Keratinocyte (primary cell): ENCODE measurements at places on chromosomes 1 and 21. TPM values are rescaled to one million over a fixed set of nuclear protein-coding genes. Genes with fewer than 3 reads are reported as not detected.

The AKNAD1 gene
- polyA plus RNA-seq, result 4.6 to 6.9 TPM (median 5.1 TPM) in 3 replicates

The KAZN gene
- polyA plus RNA-seq, result 4.2 to 5.9 TPM (median 5.8 TPM) in 3 replicates

The TDRD5 gene
- 0.04 TPM in 1 of 3 replicates, not detected in the others for polyA plus RNA-seq

The NFASC gene
- polyA plus RNA-seq, result 3.4 to 6.9 TPM (median 4.3 TPM) in 3 replicates

The ETNK2 gene
- 18.4 to 26.4 TPM (median 20.6 TPM) in 3 replicates for polyA plus RNA-seq

The OR2M3 gene
- not detected in 3 replicates for polyA plus RNA-seq

The S100A3 gene
- 12.6 to 24.0 TPM (median 15.1 TPM) in 3 replicates for polyA plus RNA-seq

The ATP8B2 gene
- polyA plus RNA-seq, result 9.5 to 16.2 TPM (median 12.5 TPM) in 3 replicates

The KIAA0040 gene
- polyA plus RNA-seq, result 40.8 to 70.0 TPM (median 57.9 TPM) in 3 replicates

The LCE2C gene
- polyA plus RNA-seq, result 0.41 to 0.48 TPM in 2 of 3 replicates, not detected in the other

The SYPL2 gene
- not detected in 3 replicates for polyA plus RNA-seq

The OR6K3 gene
- not detected in 3 replicates for polyA plus RNA-seq

The GUCA2B gene
- polyA plus RNA-seq, result not detected in 3 replicates

The NOL9 gene
- polyA plus RNA-seq, result 13.7 to 24.6 TPM (median 23.2 TPM) in 3 replicates

The TMEM79 gene
- 9.6 to 31.8 TPM (median 14.2 TPM) in 3 replicates for polyA plus RNA-seq

The TNFRSF4 gene
- 0.04 TPM in 1 of 3 replicates, not detected in the others for polyA plus RNA-seq

The GSTM4 gene
- 13.3 to 15.9 TPM (median 14.1 TPM) in 3 replicates for polyA plus RNA-seq

The ERICH3 gene
- not detected in 3 replicates for polyA plus RNA-seq

The SYT11 gene
- 0.08 to 0.18 TPM (median 0.13 TPM) in 3 replicates for polyA plus RNA-seq

The SPRR4 gene
- 1.7 to 4.8 TPM (median 1.9 TPM) in 3 replicates for polyA plus RNA-seq

The DMRTA2 gene
- 0.01 TPM in 1 of 3 replicates, not detected in the others for polyA plus RNA-seq

The NBPF10 gene
- 1.1 to 2.1 TPM (median 1.7 TPM) in 3 replicates for polyA plus RNA-seq

The LRIF1 gene
- 9.0 to 12.0 TPM (median 9.1 TPM) in 3 replicates for polyA plus RNA-seq

The CR1 gene
- 0.01 to 0.12 TPM (median 0.09 TPM) in 3 replicates for polyA plus RNA-seq

The SNRPE gene
- polyA plus RNA-seq, result 108 to 303 TPM (median 235 TPM) in 3 replicates

The PRXL2B gene
- polyA plus RNA-seq, result 11.4 to 18.6 TPM (median 16.8 TPM) in 3 replicates

The DISP3 gene
- 0.01 TPM in 1 of 3 replicates, not detected in the others for polyA plus RNA-seq

The HES5 gene
- 0.33 to 0.44 TPM (median 0.37 TPM) in 3 replicates for polyA plus RNA-seq

The GSTM5 gene
- not detected in 3 replicates for polyA plus RNA-seq

The TFF2 gene
- polyA plus RNA-seq, result not detected in 3 replicates

The DNTTIP2 gene
- 28.0 to 46.2 TPM (median 32.7 TPM) in 3 replicates for polyA plus RNA-seq

The CELA2B gene
- not detected in 3 replicates for polyA plus RNA-seq

The SH2D2A gene
- 1.9 to 4.5 TPM (median 2.5 TPM) in 3 replicates for polyA plus RNA-seq

The SLC44A5 gene
- 0.31 to 0.72 TPM (median 0.49 TPM) in 3 replicates for polyA plus RNA-seq

The AVPR1B gene
- not detected in 3 replicates for polyA plus RNA-seq

The FALEC gene
- 0.12 to 0.13 TPM in 2 of 3 replicates, not detected in the other for polyA plus RNA-seq

The ALG14 gene
- 1.5 to 7.0 TPM (median 4.6 TPM) in 3 replicates for polyA plus RNA-seq

The NBPF14 gene
- polyA plus RNA-seq, result 20.6 to 33.5 TPM (median 22.8 TPM) in 3 replicates

The RGSL1 gene
- not detected in 3 replicates for polyA plus RNA-seq

The JAM2 gene
- 0.04 TPM in 1 of 3 replicates, not detected in the others for polyA plus RNA-seq

The C8B gene
- polyA plus RNA-seq, result 0.04 to 0.09 TPM (median 0.05 TPM) in 3 replicates

The SELL gene
- polyA plus RNA-seq, result 0.03 to 0.08 TPM in 2 of 3 replicates, not detected in the other

The LCK gene
- 0.10 to 0.31 TPM (median 0.16 TPM) in 3 replicates for polyA plus RNA-seq

The ZNF593OS gene
- polyA plus RNA-seq, result 0.15 TPM in 1 of 3 replicates, not detected in the others

The SLAMF9 gene
- 0.31 to 0.57 TPM (median 0.41 TPM) in 3 replicates for polyA plus RNA-seq

The PGLYRP3 gene
- polyA plus RNA-seq, result 0.93 to 1.9 TPM (median 1.0 TPM) in 3 replicates

The CGN gene
- 2.0 to 4.1 TPM (median 2.9 TPM) in 3 replicates for polyA plus RNA-seq
